ENCODE measurements at places on chromosomes 1 and 21. TPM values are rescaled to one million over a fixed set of nuclear protein-coding genes. Genes with fewer than 3 reads are reported as not detected.

LIPI gene
- 0.43 TPM for polyA plus RNA-seq

ANKRD65 gene
- polyA plus RNA-seq: not detected

HAO2 gene
- polyA plus RNA-seq: not detected

TRIM58 gene
- polyA plus RNA-seq: not detected

NAV1 gene
- polyA plus RNA-seq: 6.2 TPM

YTHDF2 gene
- polyA plus RNA-seq: 47.3 TPM

Measured in Purkinje cell (primary cell).